Amygdala (tissue), 56 donors: ENCODE measurements at places on chromosomes 6 and 20.

- no peak for DNase-seq
Measured at GRCh38 chr6:84908304-84908904, 144.0 kb upstream of the TBX18 start.

- DNase-seq, result no peak
Measured at GRCh38 chr6:11042025-11042749, 1.9 kb downstream of the ELOVL2 start.

DNA sequence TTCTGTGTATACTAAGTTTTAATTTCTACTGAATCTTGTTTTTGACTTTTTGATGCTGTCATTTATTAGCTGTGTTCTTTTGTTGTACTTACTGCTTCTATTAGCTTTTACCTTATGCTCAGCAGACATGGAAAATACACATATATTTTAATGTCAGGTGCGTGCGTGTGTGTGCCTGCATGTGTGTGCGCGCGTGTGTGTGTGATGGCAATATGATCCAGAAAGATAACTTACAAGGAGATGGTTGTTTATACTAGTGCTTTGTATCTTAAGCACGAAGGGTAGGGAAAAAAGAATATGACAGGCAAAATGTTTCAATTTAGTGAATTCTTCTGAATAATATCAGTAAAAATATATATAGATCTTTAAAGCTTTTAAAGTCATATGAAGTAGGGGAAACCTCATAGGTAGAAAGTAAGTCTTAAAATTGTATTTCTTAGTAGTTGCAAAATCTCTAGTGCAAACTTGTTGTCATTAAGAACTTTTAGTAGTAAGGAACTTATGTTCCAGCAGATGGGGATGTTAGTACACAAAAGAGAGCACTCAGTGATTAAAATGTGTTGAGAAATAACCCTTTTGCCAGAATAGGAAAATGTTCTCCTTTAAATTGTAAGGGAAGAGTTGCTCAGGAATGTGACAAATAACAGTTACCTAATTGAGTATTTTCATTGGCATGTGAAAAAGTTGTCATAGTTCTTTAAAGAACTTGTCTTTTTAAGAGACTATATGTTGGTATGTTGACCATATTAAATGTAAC is 13.2 kb downstream of the QKI start:
- DNase-seq, result no peak

GRCh38 chr6:129448965-129449364 is 261.0 kb downstream of the ARHGAP18 start:
- DNase-seq, result no peak

- DNase-seq, result no peak
Measured at GRCh38 chr6:160137130-160137988, 15.7 kb downstream of the SLC22A1 start.

GRCh38 chr20:19768325-19768842 is 10.3 kb downstream of the RIN2 start:
- DNase-seq, result no peak

DNA sequence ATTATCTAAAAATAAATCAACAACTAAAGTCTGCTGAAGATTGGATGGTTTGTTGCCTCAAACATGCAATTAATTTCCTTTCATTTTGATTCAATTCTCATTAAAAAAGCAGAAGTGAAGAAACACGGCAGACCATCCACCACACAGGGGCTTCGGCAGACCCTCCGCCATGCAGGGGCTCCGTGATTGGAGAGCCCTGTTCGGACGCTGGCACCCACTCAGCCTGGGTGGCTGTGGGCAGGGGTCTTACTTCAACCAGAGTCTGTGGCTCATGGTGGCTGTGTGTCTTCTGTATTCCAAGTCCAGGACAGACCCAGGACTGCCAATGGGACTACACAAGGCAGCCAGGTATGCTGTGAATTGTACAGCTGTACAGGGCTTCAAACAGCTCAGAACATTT is 86.9 kb upstream of the FRMD1 start:
- DNase-seq, result no peak

DNA sequence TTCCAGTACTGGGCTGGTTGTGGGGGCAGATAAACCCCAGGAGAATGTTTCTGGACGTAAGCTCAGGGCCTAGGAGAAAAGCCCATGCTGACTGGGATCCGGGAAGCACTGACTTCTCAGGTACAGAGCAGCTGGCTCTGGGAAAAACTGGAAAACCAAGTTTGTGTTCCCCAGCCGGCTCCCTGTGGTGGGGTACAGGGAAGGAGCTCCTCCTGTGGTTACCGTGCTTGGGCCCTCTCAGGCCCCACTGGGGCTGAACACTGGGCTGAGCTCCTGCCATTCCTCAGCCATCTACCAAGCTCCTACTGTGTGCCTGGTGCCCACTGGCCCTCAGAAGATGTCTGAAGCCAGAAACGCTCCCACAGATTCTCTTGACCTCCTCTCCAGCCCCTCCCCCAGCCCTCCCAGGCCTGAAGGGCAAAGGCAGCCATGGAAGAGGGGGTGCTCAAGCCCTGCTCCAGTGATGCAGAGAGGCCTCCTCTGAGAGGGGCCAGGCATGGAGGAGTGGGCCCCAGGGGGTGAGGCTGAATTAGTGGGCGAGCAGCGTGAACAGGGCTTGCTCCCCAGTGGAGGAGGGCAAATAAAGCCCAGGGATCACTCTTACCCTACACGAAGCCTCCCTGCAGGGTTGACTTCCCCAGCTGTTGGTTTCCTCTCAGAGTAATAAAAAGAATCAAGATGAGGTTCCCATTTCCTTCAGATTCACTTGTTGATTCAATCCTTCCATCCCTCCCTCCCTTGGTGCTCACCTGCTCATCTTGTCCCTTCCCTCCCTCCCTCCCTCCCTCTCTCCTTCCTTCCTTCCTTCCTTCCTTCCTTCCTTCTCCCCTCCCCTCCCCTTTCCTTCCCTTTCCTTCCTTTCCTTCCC is 100.0 kb downstream of the VEGFA start:
- DNase-seq, result no peak

- no peak for DNase-seq
Measured at GRCh38 chr6:5657684-5658430, 348.9 kb downstream of the NRN1 start.

DNA sequence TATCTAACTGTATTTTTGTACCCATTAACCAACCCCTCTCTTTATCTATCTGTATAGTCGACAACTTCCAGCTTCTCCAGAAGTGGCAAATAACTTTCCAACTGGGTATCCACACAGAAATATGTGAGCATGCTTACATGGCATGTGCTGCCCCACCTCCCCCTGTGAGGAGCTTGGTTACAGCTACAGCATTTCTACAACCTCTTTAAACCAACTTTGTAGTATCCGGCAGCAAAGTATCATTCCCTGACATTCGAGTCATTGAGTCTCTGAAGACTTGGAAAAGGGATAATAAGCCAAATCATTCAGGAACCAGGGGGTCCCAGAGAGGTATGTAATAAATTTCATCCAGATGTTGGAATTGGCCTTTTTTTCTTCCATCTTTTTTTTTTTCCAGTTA is 48.2 kb upstream of the ASIP start:
- DNase-seq, result no peak

DNA sequence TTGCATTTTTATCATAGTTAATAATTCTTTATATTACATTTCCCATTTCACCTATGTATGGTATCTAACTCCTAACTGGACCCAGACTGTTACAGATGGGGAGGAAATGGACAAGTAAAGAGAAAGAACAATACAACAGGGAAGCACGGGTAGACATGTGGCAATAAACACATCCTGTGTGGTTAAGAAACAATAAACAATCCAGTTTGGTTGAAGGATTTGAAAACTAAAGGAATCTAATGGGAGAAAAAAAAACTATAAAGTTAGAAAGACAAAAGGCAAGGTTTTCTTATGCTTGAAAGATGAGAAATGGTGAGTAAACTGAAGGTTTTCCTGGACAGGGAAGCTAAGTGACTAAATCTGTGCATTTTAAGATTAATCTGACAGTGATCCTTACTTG is 34.9 kb upstream of the ALDH8A1 start:
- no peak for DNase-seq

- DNase-seq, result no peak
Measured at GRCh38 chr6:11618533-11618932, 81.0 kb downstream of the TMEM170B start.

DNA sequence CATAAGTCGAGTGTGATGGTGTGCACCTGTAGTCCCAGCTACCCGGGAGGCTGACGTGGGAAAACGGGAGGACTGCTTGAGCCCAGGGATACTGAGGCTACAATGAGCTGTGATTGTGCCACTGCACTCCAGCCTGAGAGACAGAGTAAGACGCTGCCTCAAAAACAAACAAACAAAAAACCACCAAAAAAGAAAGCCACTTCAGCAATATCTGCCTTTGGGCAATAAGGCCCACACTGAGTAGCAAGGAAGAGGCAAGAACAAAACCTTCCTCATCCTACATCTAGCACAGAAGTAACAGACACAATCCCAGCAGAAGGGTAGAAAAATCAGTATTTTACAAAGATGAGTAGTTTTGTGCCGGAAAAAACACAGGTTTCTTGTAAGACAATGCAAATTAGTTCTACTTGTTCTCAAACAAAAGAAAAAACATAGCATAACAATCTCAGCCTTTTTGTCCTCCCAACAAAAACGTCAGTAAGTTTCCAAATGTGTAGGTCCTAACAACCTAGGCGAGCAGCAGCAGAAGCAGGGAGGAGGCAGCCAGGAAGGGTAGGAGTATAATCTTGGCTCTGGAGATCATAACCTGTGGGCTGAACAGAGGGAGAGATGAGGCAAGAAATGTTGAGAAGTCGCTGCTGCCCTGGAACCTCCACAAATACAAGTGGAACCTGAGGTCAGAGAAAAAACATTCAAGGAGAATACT is 5.7 kb downstream of the PPP1R10 start:
- DNase-seq, result no peak

DNA sequence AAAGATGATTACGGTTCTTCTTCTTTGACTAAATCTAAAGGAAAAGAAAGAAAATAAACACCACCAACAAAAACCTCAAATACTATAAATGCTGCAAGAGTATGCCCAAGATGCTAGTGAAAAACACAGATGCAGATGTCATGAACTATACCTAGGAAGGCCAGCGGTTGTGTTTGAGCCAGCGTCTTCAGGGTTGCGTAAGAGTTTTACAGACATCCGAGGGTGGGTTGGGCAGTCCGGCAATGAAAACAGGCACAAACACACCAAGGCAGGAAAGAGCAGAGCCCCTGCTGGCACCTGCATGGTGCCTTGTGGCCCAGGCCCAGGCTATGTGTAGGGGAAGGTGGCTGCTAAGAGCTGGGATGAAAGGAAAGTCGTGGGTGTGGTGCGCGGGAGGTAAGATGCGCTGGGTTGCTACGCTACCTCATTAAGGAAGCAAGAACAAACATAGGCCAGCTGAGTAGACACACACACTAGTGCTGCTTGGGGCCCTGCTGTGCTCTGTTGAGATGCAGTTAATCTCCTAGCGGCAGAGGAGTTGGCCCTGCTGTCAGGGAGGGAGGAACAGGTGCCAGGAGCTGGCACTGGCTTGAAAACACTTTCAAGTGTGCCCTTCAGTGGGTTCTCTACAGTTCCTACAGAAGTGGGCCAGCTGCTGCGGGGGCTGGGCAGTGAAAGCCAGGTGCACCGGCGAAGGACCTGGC is 170.2 kb upstream of the PLN start:
- no peak for DNase-seq

DNA sequence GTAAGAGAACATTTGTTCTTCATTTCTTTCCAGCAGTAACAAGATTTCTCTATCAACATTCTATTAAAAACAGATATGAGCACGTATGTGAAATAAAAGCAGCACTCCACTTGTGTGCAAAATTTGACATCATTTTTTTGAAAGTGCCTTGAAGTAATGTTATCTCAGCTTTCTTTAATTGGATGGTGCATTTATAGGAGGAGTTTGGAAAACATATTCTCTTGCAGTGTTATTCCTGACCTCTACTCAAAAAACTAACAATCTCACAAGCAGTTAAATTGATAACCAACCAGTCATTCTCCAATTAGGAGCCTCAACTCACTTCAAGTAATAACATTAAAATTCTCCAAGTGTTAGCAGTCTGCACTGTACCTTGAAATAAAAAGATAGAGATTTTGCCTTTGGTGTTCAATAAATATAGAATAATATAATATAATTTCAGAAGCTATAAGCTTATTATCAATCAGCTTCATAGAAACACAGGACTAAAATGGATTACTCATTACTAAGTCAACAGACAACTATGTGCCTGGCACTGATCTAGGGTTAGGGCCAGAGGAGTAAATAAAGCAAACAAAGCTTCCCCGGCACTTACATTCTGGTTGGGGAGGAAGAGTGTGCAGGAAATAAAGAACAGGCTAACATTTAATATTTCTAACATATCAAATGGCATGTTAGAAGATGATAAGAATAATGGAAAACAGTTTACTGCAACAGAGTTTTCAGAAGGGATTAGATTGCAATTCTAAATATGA is 149.0 kb upstream of the SGK1 start:
- no peak for DNase-seq

GRCh38 chr6:107416145-107416544 is 43.2 kb downstream of the PDSS2 start:
- DNase-seq, result no peak

GRCh38 chr6:56102216-56102615 is 145.2 kb downstream of the COL21A1 start:
- DNase-seq, result no peak

GRCh38 chr20:34638039-34638292 is 38.9 kb downstream of the PIGU start:
- DNase-seq, result no peak

DNA sequence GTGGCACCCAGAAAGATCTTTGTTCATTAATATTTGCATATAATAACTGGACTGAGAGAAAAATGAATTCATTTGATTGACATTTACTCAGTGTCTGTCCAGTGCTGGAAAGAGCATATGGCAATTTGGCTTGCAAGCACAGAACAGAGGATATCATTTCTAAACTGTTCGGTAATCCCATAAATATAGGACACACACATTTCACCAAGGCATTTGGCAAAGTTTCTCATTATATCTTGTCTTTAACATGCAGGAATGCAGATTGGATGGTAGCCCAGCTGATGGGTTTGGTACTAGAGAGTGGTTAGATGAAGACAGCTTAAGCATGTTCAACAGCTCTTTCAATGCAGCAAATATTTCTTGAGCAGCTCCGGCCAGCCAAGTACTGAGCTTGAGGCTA is 259.2 kb downstream of the PRKN start:
- no peak for DNase-seq

DNA sequence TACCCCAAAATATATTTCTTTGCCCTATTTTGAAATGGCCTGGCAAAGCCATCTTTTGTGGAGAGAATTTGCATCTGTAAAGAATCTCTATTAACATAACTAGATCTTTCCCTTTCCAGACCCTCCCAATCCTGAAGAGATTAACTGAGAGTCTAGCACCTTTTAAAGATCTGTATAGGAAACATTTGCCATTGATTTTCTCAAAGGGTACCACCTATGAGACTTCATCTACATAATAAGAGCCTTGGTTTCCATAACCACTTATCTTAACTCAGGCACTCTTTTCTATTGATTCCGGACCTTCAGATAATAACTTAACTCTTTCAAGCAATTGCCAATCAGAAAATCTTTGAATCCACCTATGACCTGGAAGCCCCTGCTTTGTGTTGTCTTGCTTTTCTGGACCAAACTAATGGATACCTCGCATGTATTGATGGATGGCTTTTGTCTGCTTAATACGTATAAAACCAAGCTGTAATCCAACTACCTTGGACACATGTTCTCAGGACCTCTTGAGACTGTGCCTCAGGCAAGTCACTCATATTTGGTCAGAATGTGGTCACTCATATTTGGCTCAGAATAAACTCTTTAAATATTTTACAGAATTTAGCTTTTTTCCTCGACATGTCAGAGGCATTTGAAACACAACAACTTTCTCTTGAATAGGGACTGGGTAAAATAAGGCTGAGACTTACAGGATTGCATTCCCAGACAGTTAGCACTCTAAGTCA is 31.4 kb downstream of the SLC22A2 start:
- DNase-seq, result no peak
